Stimulated activated CD4-positive, alpha-beta T cell treated with anti-CD3 and anti-CD28 coated beads, Interleukin-15, amount 100 ng/mL, for 1 hour (primary cell): ENCODE measurements at places on chromosomes 13 and 19.

DNA sequence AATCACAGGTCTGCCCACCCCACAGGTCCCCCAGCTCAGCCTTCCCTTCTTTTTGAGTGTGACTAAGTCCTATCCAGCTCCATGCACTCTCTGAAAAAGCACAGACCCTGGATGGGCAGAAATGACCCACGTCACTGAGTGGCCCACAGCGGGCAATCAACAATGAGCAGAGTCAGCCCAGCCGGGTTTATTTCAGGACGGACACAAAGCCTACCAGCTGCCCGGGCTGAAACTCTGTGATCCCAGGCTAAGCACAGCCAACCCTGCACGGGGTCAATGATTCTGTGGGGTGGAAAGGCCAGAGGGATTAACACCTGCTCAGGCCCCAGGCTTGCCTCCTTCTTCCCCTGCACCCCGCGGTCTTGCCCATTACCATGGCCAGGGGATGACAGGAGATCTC is 8.4 kb downstream of the NAPA start:
- no peak for DNase-seq

DNA sequence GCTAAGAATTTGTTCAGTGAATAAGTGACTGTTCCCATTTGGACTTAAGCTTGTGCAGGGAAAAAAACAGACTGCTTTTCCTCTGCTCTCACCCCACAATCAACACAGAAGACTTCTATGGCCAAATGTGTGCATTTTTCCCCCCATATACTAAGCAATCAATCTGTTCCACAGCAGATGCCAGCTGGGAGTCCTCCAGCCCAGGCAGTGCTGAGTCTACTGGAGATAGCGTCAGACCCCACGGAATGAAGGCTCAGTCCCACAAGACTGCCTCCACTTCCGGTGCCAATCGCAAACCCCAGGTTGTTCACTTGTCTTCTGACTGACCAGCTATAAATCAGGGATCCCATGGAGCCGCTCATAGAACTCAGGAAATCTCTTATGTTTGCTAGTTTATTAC is 69.5 kb upstream of the ANKRD10 start:
- DNase-seq, result no peak

DNA sequence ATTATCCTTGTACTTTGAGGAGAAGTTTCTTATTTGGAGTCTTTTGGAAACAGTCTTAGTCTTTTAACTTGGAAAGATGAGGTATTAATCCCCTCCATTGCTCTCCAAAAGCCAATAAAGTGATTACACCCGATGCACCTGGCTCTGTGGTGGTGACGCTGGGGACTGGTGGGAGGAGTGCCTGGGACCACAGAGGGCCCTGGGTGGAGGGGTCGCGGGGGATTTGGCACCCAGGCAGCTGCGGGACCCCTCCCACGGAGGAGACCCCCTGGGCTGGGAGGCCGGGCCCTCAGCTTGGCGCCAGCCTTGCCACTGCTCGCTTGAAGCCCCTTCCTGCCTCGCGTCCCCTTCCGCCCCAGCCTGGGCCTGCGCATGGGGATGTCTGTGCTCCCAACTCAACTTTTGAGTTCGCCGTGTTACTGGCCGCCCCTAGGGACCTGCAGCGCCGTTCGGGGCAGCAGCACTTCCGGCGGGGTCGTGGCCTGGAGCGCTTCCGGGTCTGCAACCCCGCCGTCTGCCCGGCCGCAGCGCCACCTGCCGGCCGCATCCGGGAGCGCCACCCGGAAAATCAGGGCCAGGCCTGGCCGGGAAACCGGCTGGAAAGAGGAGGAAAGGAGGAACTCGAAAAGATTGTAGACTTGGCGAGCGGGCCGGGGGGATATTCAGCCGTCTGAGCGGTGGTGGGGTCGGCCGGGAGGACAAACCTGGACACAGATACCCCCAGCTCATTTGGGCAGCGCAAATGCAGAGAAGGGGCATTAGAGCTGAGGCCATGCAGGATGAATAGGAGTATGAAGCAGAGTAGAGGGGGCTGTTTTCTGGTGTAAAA is 8.4 kb downstream of the PEAK3 start:
- peak; percentile 61 for DNase-seq

DNA sequence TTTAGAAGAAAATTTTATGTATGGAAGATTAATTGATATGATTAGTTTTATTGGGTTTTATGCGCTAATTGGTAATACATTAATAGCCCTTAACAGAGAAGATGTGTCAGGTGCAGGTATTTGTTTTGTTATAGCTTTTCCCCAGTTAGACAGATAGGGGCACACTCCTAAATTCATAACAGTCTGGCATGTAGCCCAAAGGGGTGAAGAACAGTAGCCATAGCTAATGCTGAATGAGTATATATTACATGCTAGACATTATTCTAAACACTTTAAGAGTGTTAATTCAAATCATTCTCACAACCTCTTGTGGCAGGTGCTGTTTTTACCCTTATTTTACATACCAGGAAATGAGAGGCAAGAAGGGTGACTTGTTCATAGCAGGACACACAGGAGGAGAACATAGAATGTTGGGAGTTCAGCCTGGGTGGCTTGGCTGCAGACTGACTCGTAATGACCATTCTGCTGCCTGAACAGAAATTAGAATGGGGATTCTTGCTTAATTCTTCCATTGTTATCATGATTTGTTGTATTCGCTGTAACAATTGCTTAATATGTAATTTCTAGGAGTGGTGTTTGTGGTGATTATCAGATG is 20.1 kb downstream of the PCCA start:
- no peak for DNase-seq

DNA sequence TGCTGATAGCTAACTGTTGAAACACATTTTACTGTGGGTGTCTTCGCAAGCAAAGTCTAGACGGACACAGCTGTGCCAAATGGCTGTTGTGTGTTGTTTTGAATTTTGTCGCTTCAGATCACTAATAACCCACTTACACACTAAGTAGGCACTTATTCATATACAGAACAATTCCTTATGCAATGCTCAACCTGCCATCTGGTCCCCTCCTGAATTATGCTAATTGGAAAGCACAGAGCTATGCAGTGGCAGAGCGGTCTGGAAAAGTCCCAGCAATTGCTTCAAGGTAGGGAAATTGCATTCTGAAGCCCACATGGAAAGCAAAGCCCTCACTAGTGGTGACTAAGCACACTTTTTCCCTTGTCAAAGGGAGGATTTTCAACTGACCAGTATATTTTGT is 69.9 kb downstream of the C13orf42 start:
- DNase-seq, result no peak

DNA sequence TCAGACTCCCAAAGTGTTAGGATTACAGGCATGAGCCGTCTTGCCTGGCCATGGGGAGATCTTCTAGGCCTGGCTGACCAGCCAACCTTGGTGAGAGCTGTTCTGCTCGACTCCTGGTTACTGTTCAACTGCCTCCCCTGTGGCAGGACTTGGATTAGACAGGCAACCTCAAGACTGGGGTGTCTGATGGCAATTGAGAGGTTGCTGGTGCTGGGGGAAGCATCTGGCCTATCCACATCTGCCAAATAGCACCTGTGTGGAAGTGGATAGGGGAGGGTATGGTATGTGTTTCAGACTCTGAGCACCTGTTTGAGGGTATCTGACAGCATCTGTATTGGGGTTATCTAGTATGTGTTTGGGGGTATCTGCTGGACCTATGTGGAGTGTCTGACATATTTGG is 44.7 kb downstream of the ARHGEF18 start:
- DNase-seq, result no peak

DNA sequence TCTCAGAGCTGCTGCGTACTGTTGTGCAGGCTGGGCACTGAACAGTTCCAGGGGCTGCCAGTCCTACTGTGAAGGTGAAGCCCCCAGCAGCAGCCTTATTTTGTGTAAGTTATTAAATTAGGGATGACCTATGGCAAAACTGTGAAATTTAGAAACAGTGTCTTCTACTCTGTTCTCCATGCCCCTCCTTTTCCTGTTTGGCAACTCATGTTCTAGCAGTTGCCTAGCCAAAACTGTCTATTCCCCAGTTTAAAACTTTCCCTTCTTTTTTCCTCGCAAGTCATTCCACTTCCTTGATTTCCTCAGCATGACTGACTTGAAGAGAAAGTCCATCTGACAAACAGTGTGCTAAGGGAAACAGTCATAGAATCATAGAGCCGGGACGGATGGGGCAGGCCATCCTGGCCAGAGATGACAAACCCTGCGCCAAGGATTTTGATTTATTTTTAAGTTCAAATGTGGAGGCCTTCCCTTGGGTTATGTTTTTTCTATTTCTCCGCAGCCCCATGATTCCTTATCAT is 78.1 kb upstream of the OLFM4 start:
- no peak for DNase-seq

- DNase-seq, result no peak
These were observed 111.2 kb downstream of the KLF5 start for GRCh38 chr13:73169971-73170370.

GRCh38 chr19:16541526-16542044 is 652 bp downstream of the CHERP start:
- no peak for DNase-seq

DNA sequence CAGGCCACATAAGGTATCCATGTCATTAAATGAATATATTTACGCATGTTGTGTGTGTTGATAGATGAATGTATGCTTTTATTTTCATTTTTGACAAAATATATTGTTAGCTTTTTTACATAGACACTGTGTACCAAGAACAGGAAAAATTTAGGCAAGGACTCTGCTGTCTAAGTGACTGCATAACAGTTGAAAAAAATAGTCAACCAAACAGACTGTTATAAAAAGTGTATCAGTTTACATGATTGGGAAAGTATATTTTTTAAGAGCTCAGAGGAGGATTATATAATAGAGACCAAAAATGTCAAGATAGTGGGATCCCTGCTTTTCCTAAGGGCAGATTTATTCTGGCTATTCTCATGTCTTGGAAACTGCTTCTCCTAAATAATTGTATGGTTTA is 858.0 kb downstream of the SLITRK1 start:
- no peak for DNase-seq

DNA sequence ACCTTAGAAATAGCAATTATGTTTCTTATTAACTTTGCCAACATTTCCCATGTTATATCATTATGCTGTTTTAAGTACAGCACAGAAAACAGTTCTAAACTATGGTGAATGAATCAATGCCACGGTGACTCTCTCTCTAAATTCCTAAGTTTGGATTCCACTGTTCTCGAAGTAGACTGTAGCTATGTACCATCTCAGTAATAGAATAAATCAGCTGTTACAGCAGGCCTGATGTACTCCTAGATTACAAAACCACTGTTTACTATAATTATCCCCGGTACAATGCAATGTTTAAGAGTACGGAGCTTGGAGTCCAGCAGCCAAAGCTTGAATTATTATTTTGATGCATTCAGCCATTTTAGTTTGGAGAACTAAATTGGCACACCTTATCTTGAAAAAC is 476.3 kb upstream of the SLITRK1 start:
- DNase-seq, result no peak

GRCh38 chr19:35375505-35376307 is 4.8 kb downstream of the GPR42 start:
- no peak for DNase-seq

DNA sequence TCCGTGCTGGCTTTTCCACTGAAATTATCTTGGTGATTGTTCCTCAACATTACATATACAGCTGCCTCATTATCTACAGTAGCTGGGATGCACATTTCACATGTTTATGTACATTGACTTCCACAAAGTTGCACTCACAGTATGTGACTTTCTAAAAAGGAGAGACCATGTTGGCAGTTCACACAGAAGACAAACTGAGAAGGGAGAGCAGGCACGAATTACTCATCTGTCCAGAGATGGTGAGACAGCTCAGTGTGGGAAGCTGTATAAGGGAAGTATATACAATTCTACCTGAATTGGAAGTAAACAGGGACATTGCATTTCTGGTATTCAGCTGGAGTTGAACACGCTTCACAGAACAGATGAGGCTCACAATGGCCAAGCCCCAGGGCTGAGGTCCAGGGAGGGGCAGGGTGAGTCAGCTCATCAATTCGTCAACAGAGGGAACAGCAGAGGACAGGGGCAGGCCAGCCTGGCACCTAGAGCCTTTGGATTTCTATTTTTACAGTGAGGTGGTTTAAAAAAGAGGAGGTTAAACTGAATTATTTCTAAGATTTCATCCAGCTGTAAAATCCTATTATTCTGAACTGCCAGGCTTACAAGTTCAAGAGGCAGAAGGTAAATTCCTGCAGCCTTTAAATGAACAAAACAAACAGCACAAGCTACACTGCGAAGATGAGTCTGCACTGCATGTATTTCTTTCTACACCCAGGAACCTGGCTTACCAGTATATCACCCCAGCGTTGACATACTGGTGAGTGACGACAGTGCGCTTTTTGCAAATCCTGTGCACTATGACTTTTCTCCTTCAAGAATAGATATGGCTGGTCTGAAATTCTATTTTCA is 9.8 kb downstream of the PARP4 start:
- no peak for DNase-seq

- DNase-seq, result no peak
These were observed 207.1 kb upstream of the PCDH9 start for GRCh38 chr13:67437244-67437643.

DNA sequence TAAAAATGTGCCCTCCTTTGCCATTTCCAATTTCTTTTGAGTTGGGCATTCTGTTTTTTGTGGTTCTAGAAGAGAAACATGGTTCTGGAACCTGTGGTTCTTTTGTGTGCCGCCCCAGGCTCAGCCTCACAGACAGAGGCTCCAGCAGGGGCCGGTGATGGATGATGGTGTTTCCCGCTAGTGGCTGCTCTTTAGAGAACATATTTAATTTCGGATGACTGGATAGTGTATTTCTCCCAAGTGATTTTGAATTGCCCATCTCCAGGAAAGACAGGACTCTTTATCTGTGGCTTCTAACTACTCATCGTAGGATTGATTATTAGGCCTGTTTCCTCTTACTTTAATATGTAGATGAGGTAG is 75.2 kb downstream of the KL start:
- no peak for DNase-seq

- DNase-seq, result no peak
These were observed 1832.8 kb upstream of the PRR20A start for GRCh38 chr13:55307909-55308308.

DNA sequence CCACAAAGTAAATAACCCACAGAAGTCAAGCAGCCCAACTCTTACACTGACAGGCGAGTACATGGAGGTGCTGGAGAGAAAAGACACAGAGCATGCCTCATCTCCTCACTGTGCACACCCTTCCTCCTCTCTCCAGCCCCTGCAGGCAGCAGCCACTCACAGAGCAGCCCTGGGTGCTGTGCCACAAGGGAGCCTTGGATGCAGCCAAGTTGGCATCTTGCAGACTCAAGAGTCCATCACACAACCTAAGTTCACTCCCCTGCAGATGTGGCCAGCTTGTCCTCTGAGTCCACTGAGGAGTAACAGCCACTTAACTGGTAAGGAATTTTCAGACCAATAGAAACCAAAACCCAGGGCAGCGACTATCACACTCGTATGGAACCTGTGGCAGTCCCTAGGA is 47.4 kb downstream of the BRD4 start:
- no peak for DNase-seq

DNA sequence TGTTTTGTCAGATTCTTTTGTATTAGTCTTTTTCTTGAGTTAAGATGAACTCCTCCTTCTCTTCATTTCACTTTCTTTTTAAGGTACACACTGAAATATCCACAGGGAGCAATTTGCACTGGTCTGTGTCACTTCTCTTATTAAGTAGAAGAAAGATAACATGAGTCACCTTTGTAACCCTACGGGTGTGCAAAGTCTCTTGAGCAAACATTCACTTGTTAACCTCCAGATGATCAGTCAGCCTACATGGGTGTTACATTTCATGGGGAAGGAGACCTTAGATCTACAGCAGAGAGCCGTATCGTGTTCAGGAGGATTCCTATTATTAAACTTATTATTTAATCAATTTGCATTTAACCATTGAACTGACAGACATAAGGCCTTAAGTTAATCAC is 5.1 kb downstream of the ZNF507 start:
- no peak for DNase-seq

GRCh38 chr19:3142292-3142670 is 6.4 kb downstream of the GNA15 start:
- peak; percentile 26 for DNase-seq

GRCh38 chr19:51754770-51755169 is 3.1 kb upstream of the FPR1 start:
- no peak for DNase-seq
